ENCODE measurements at places on chromosomes 1 and 21.
A peak's percentile ranks its signal among the peaks of the same experiment; 100 is the strongest.

DNA sequence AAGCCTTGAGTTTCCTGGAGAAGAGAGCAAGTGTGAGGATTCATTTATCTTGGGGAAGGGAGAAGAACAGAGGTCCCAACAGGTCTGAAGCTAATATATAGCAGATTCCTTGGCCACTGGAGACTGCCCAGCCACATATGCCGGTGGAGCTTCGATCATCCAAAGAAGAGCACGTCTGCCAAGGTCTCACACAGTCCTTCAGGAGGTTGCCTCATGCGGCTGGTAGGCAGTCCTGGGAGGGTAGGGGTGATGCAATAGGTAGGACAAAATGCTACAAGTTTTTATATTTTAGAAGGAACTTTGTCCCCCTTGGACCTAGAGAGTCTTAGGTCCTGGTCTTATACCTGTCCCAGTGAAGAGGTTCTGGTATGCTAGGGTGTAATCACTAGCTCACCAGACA lies 582.5 kb downstream of the DPYD start:
- no peaks in the 10 kb centered on the region for H3K27me3 ChIP-seq
- no peak overlapping the region for H3K4me3 ChIP-seq
- H3K36me3 ChIP-seq: no peaks in the 10 kb centered on the region
- no peaks in the 10 kb centered on the region for H3K4me1 ChIP-seq

- peaks cover 52% of the 10 kb centered on the region for H3K4me1 ChIP-seq
- H3K4me3 ChIP-seq: peak overlapping the region; percentile 39
- peak overlapping the region; percentile 71 for H3K27ac ChIP-seq
- no peaks in the 10 kb centered on the region for H3K36me3 ChIP-seq
Measured at GRCh38 chr1:107795994-107796393, 169.0 kb downstream of the VAV3 start.

DNA sequence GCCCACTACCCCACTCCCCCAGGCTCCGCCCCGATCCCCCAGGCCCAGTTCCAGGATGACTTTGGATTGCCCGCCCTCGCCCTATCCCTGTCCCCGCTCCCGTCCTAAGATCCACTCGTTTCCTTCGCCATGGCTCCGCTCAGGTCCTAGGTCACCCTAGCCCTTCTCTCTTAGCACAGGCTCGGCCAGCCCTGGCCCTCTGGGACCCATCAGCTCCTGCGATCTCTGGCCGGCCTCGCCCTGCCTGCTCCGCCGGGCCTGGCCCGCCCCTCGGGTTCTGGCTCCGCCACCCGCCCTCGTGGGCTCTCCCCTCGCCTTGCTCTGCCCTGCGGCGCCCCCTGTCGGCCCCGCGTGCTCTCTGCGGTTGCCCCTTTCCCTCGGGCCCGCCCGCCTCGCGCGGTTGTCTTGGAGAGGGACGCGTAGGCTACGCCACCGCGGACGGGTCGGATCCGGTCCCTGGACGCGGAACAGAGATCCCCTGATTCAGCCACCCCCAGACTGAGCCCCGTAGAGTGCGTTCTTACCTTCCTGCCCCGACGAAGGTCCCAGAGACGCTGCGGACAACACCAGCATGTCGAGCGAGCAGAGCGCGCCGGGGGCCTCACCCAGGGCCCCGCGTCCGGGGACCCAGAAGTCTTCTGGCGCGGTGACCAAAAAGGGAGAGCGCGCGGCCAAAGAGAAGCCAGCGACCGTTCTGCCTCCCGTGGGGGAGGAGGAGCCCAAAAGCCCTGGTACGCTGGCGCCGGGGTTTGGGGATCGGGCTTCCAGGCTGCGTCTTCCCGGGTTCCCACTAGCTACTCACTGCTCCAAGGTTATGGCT lies at the start of gene LRRC71:
LRRC71 (plus strand) TSS at position 400 of the 820 bp plus-strand sequence; CDS start at position 572, 172 bp downstream.
- no peak within 1 kb of the TSS for H3K4me3 ChIP-seq
- H3K36me3 ChIP-seq: no peaks in the 10 kb centered on the region
- peaks cover 9% of the 10 kb centered on the region for H3K4me1 ChIP-seq
- no peak within 1 kb of the TSS for H3K27ac ChIP-seq

DNA sequence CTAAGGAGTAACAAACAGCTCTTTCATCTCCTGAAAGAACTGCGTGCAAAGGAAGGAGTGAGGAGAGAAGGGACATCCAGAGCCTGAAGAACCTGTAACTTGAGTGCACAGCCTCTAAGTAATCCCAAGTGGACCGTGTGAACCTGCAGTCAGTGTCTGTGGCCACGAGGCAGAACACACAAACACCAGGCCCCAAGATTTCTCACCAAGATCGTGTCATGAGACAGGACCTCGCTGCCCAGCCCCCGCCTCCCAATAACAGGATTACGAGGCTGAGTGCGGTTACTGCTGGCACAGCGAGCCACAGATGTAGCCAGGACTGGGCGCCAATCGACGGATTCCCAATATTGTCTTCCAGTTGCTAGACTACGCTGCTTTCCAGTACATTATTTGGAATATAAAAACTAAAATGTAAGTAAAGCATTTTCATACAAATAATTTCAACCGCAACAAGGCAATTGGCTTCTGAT lies 101.3 kb upstream of the SLC25A33 start:
- peaks cover 9% of the 10 kb centered on the region for H3K27me3 ChIP-seq
- no peak for DNase-seq
- H3K27ac ChIP-seq: no peak overlapping the region

All from activated naive CD8-positive, alpha-beta T cell treated with anti-CD3 and anti-CD28 coated beads, Interleukin-2, amount 50 U/mL, for 24 hours (primary cell).